Right ventricle myocardium inferior (tissue), 1 donor: ENCODE measurements at places on chromosomes 6 and 20. TPM values are rescaled to one million over a fixed set of nuclear protein-coding genes. Genes with fewer than 3 reads are reported as not detected.

GRCh38 chr6:34317882-34318498 is 69.2 kb upstream of the SMIM29 start:
- no peak for DNase-seq

- no peak for DNase-seq
These were observed 22.2 kb downstream of the OLIG3 start for GRCh38 chr6:137471986-137472385.

GRCh38 chr6:146855889-146856288 is 257.1 kb downstream of the ADGB start:
- DNase-seq, result no peak

DNA sequence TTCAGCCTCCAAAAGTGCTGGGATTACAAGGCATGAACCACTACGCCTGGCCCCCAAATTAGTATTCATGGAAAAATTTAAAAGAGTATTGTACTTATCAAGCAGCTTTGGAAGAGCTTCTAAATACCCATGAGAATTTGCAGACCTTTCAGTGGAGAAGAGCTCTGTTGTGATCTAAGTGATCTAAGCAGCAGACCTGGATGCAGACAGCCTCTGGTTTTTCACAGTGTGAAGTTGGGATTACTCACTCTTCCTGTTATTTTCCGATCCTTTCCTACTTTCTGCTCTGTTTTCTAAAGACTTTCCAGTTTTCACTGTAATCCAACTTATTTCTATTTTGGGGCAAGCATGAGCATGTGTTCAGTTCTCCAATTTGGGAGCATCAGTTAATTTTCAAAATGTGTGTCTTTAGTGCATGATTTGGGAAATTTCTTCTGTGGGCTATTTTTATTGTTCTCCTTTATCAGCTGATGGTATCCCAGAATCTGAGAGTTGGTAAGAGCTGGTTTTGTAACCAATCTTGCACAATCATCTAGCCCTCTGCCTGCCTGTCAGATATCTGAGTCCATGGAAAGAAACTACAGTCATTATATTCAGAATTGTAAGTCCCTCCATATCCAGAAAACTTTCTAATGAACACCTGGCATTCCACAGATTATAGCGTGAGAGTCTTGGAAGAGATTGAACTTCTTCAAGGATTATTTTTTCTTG is 207.7 kb upstream of the DTNBP1 start:
- no peak for DNase-seq

DNA sequence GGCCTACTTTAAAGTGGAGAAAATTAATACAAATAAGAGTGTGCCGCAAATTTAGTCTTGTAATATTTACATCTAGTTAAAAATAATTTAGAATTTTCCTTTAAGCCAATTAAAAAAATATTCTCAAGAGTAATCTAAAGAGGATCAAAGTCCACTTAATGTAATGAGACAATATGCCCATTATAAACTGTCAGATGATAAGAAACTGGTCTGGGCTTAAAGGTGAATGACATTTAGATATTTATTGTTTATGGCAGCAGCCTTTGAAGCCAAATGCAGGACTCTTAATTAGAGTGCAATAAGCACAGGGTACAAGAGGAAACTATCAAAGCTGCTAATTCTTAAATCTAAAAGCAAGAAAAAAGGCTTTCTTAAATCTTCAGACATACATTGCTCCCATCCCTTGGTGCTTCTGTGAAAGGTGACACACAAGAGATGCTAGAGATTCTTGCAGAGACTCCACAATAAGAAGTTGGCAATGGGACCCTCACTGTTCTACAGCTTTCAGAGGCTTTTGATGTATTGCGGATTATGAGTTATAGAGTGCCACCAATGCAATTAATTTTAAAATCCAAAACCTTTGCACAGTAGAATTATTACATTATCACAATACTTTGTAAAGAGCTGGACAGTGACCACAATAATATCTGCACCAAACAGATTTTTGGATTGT is 116.1 kb downstream of the MAN1A1 start:
- no peak for DNase-seq

The LY6G5B gene
- total RNA-seq, result 3.9 TPM

- no peak for DNase-seq
These were observed 323.1 kb downstream of the HDGFL1 start for GRCh38 chr6:22892452-22892851.

- no peak for DNase-seq
These were observed 709.9 kb downstream of the TFAP2A start for GRCh38 chr6:9704989-9705388.

GRCh38 chr6:126764104-126764503 is 354.4 kb upstream of the RSPO3 start:
- no peak for DNase-seq
